ENCODE measurements at places on chromosomes 7 and 10.

GRCh38 chr10:1187151-1187854 is 131.1 kb downstream of the WDR37 start:
- DNase-seq: no peak

- no peak for DNase-seq
Observed at GRCh38 chr7:157429001-157429679, 92.3 kb downstream of the DNAJB6 start.

DNA sequence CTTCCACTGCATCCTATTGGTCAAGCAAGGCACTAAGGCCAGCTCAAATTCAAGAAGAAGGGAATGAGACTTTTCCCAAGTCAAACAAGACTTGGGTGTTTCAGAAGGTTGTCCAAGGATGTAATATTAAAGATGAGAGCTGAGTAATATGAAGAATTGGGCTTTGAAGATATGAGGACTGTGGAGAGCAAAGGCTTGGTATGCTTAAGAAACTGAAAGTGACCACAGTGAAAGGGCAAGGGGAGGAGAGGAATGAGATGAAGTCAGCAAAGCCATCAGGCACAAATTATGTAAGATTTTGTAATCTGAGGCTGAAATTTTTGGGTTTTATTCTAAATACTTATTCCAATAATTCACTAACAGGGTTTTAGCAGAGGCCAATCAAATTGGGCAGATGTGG is 38.6 kb upstream of the NPY start:
- DNase-seq: no peak

DNA sequence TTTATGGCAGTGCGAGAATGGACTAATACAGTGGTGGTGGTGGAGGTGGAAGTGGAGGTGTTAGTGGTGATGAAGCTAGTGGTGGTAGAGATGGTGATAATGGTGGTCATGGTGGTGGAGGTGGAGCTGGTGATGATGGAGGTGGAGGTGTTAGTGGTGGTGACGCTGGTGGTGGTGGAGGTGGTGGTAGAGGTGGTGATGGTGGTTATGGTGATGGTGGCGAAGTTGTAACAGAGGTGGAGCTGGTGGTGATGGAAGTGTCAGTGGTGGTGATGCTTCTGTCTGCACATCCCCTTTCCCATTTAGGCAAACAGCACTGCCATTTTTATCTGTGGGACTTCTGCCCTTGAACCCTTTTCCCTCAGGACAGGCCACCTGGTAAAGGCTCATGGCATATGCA is 7.4 kb upstream of the PTPRN2 start:
- peak; percentile 9 for DNase-seq

DNA sequence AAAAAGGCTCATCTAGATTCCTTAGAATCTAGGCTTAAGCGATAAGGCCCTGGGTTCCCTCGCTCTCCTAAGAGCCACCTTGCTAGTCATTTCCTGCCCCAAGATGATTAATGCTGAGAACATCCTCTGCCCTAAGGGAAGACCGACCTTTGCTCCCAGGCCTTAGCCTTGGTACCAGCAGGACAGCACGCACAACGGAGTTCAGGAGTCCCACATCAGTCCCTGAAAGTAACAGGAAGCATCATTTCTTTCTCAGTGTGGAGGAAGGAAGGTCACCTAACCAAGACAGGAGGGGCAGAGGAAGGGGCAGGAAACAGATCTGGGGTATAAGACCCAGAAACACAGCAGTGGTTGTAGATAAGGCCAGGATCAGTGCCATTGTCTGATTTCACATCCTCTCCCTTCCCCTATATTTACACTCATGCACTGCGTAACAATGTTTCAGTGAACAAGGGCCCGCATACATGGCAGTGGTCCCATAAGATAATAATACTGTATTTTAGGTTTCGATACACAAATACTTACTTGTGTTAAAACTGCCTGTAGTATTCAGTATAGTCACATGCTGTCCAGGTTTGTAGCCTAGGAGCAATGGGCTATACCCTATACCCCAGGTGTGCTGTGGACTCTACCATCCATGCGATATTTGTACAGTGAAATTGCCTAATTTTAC is 8.1 kb upstream of the FAM107B start:
- DNase-seq: no peak

DNA sequence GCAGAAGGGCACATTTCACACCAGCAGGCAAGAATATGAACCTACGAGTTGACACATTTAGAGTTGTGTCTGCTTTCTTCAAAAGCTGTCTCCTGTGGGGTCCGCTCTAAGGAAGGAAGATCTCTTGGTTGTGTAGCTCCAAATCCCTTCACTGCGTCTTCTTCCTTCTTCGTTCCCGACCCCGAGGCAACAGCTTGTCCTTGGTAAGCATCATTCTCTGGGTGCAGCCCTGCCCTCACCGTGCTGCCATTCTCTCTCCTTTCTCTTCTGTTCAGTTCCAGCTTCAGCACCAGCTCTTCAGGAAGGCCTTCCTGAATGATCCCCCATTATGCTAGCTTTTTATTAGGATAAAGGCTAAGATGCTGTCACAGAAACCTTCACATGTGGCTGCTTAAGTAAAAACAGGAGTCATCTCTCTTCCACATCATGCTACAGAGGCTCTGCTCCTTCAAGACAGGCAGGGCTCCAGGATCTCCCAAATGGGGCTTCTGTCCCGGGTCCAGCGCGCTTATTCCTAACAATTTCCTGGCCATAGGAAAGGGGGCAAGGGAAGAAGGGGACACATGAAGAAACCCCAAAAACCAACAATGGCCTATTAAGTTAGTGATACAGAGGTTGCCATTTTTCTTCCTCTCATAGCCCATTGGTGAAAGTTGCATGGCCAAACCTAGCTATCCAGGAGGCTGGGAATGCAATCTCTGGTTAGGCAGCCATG is 52.2 kb upstream of the SHH start:
- DNase-seq: no peak

GRCh38 chr7:19815546-19815945 is 42.1 kb upstream of the TMEM196 start:
- DNase-seq: no peak

- no peak for DNase-seq
Observed at GRCh38 chr7:132141109-132141508, 435.2 kb downstream of the PLXNA4 start.

- DNase-seq: no peak
Observed at GRCh38 chr10:131166486-131166885, 145.0 kb downstream of the TCERG1L start.

GRCh38 chr7:16412274-16413254 is 8.8 kb downstream of the CRPPA start:
- no peak for DNase-seq

- no peak for DNase-seq
Observed at GRCh38 chr10:115956225-115957011, 316.6 kb downstream of the GFRA1 start.

DNA sequence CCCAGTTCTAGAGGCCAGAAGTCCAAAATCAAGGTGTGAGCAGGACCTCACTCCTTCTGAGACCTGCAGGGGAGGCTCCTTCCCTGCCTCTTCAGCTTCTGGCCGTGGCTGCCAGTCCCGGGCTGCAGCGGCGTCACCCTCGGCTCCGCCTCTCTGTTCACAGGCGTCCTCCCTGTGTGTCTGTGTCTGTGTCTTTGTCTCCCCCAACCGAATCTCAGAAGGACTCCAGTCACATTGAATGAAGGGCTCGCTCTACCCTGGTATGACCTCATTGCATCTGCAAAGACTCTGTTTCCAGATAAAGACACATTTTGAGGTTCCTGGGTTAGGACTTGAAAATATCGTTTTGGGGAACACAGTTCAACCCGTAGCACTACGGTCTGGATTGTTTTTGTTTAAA is 33.1 kb upstream of the GALNT11 start:
- peak; percentile 15 for DNase-seq

- DNase-seq: peak; percentile 67
Observed at GRCh38 chr7:22001345-22002004, 55.8 kb upstream of the CDCA7L start.

DNA sequence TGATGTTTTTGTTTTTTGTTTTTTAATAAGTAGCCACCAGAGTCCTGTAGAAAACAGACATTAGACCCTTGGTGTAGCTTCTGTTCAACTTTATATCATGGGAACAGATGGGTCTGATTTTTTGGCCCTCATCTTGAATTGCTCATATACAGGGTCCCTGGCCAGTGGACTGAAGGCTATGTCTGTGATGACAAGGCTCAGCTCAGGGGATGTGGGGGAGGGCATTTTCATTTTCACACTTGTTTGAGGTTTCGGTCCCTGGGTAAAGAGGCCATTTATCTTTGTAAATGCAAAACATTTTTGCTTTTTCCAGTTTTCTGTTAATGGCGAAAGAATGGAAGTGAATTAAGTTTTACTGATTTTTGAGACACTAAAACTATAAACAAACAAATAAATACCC is 257.6 kb upstream of the PHYHIPL start:
- no peak for DNase-seq

GRCh38 chr10:119344381-119344780 is 137.0 kb downstream of the GRK5 start:
- DNase-seq: no peak

DNA sequence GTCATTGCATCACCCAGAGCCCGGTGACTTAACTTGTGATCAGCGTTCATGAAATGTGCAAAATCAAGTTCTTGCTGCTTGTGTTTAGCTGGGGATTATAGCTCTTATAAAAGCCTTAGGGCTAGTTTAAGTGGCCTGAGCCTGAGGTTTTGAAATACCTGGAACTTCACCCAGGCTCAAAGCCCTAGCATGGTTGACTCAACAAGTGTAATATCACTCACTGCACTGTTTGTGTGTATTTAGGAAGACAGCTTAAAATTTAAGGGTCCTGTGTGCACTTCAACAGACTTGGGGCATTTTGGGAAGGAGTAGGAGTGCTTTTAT is 489.5 kb downstream of the GATA3 start:
- no peak for DNase-seq

- DNase-seq: no peak
Observed at GRCh38 chr7:134828361-134828760, 48.9 kb downstream of the CALD1 start.

DNA sequence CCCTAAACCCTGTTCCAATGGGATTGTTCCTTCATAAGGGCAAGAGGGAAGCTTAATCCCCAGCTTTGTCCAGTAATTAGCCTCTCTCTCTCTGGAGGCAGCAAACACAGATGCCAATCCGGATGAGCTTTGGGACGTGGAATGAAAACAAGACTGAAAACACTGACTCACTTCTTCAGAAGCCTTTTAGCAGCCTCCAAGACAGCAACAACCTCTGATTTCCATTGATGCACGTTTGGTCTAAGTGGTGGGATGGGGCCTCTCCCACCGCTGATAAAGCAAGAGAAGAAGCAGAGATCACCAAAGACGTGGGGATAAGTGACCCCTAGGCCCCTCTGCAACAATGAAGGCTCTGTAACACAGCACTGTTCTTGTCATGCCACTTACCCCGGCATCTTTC is 5.8 kb upstream of the GFRA1 start:
- no peak for DNase-seq

- DNase-seq: no peak
Observed at GRCh38 chr10:110312206-110312605, 7.5 kb upstream of the SMNDC1 start.

DNA sequence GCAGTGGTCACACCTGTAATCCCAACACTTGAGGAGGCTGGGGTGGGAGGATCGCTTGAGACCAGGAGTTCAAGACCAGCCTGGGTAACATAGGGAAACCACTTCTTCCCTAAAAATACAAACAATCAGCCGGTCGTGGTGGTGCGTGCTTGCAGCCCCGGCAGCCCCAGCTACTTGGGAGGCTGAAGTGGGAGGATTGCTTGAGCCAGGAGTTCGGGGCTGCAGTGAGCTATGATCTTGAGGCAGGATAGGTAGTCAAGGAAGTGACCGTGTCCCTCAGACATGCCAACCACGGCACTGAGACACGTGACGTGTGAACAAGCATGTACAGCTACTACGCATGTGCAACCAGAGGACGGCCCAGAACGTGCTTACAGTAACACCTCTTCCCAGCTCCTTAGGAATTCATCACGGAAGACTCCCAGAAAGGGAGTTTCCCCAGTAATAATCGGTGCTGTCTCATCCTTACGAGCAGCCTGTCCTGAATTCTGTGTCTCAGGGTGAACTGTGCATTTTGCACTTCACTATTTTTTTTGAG is 5.3 kb downstream of the GUSB start:
- no peak for DNase-seq

DNA sequence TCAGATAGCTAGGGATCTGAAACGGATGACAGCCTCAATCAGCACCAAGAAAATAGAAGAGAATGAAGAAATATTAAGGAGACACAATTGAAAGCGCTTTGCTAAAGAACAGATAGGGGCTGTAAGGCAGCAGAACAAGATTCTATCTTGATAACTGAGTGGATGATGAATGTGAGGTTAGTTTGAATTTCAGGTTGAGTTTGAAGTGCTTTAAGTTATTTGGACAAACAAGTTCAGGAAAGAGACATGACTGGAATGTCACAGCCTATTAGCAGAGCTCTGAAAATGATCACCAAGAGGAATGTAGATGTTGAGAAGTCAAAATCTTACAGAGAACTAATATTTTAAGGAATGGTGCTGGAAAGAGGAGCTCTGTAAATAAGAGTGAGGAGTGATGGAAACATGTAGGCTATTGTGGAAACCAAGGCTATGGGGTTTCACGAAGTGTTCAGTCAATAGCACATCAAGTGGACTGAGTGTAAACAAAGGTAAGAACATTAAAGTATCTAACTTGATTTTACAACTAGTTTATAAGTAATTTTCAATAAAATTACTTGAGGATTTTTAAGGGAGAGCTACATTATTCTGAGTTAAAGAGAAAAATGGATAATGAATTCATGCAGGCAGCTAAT is 61.6 kb downstream of the MEST start:
- no peak for DNase-seq

GRCh38 chr7:7564323-7564780 is 2.3 kb upstream of the MIOS start:
- DNase-seq: no peak

GRCh38 chr10:396535-397220 is 261.4 kb downstream of the ZMYND11 start:
- peak; percentile 26 for DNase-seq

DNA sequence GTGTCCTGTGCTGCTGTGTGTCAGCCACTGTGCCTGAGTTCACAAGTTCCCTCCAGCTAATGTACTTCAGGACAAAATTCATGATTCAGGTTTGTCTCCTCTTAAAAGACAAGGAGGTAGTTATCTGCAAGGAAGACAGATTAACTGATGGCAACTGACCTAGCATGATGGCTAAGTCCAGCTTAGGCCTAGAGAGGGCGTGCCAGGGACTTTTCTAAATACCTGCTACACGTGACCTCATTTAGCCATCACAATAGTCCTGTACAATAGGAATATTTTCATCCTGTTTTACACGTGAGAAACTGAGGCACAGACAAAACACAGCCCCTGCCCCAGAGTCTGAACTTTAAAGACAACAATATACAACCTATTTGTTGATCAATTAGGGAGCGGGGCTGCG is 275.7 kb downstream of the XPNPEP1 start:
- DNase-seq: peak; percentile 3

GRCh38 chr10:89404104-89405047 is 10.0 kb upstream of the IFIT5 start:
- no peak for DNase-seq

- no peak for DNase-seq
Observed at GRCh38 chr7:25624833-25625232, 396.5 kb upstream of the NPVF start.

GRCh38 chr7:154583454-154583853 is 419.5 kb downstream of the PAXIP1 start:
- DNase-seq: no peak

- DNase-seq: no peak
Observed at GRCh38 chr10:79070081-79070605, 1.4 kb downstream of the ZMIZ1 start.

GRCh38 chr7:102834999-102835398 is 77.8 kb upstream of the LRRC17 start:
- no peak for DNase-seq

Measured in OCI-LY7 (cell line).